ENCODE measurements at places on chromosomes 13 and 19. TPM values are rescaled to one million over a fixed set of nuclear protein-coding genes. Genes with fewer than 3 reads are reported as not detected.
A peak's percentile ranks its signal among the peaks of the same experiment; 100 is the strongest.

- no peak for DNase-seq
Observed at GRCh38 chr19:42306646-42307045, 4.2 kb upstream of the PAFAH1B3 start.

DNA sequence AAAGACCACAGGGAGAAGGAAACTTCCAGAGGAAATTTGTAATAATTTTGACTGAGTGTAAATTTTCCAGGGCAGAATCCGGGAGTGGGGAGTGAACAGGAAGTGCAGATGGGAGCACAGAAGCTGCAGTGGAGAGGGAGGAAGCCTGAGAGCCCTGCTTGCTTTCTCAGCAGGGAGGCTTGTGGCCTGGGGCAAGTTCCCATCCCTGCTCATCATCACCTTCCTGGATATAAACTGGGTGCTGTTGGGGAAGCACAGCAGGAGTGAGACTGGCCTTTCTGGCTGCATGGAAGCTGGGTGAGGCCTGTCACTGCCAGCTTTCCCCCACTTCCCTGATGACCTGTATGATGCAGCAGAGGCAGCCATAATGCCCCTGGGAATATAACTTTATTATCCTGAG is 532.9 kb downstream of the SLITRK6 start:
- no peak for DNase-seq

DNA sequence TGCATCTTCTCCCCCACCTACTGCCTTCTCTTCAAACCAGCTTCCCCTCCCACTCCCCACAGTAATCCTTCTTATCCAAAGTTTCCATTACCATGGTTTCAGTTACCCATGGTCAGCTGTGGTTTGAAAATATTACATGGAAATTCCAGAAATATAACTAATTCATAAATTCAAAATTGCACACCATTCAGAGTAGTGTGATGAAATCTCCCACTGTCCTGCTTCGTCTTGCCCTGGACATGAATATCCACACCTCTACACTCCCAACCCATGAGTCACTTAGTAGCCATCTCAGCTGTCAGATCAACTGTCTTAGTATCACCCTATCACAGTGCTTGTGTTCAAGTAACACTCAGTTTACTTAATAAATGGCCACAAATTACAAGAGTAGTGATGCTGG is 3.8 kb upstream of the KCTD12 start:
- no peak for DNase-seq

- DNase-seq = no peak
Observed at GRCh38 chr19:14528419-14529253, 758 bp upstream of the TECR start.

DNA sequence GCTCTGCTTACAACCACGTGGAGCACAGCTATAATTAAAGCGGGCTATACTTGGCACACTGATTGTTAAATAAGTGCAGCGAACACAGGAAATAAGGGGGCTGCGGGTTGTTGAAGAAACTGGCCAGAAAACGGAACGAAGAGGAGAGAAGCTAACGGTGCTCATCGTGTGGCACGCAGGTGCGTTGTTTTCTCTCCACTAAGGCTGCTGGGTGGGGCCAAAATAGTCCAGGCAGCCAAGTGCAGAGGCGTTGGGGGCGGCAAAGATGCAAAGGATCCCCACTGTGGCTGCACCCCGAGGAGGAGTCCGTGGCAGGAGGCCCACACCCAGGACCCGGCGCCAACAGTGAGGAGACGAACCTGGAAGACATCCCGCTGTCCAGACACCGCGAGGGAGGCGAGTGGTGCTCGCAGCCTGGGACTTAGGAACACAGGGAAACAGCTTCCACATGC is 8.1 kb upstream of the ARL11 start:
- no peak for DNase-seq

DNA sequence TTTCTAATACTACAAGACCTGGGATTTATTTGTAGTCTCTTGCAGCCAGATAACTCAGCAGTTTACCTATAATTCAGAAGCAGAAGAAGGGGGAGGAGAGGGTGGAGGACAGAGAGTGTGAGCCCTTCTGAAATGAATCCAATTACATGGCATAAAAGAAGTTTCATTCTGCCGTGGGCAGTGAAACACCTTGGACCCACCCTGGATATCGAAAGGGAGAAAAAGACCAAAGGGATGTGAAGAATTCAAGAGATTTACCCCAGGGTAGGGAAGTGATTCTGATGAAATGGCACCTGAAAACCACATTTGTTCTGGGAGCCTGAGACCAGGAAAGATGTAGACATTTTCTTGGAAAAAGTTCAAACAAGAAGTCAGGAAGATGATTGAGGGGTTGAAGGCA is 140.9 kb downstream of the NDFIP2 start:
- no peak for DNase-seq

GRCh38 chr13:75299246-75299645 is 182.7 kb downstream of the TBC1D4 start:
- no peak for DNase-seq

DNA sequence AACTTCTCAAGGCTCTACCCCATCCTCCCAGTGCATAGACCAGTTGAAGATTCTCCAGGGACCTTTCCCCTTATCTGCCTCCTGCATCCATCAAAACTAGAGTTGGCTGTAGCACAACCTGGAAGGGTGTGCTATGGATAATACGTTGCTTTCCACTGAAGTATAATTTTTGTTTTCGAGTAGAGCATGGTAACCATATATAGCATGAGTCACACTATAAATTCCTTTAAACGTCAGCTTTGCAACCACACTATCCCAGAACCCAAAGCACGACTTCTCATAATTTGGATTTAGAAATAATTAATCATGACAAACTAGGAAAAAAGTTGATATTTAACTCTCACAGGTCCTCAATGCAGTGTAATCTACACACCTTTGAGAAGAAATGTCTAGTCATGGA is 138.3 kb upstream of the NBEA start:
- no peak for DNase-seq

- DNase-seq = no peak
Observed at GRCh38 chr19:1222394-1222793, 15.4 kb downstream of the CBARP start.

- peak; percentile 39 for DNase-seq
Observed at GRCh38 chr19:18683109-18683957, at the start of gene CRTC1. TSS of gene CRTC1 (plus strand) at chr19:18683680. CDS start at chr19:18683703, 23 bp downstream.

ZBTB32 gene
- 36.4 TPM for polyA plus RNA-seq

DNA sequence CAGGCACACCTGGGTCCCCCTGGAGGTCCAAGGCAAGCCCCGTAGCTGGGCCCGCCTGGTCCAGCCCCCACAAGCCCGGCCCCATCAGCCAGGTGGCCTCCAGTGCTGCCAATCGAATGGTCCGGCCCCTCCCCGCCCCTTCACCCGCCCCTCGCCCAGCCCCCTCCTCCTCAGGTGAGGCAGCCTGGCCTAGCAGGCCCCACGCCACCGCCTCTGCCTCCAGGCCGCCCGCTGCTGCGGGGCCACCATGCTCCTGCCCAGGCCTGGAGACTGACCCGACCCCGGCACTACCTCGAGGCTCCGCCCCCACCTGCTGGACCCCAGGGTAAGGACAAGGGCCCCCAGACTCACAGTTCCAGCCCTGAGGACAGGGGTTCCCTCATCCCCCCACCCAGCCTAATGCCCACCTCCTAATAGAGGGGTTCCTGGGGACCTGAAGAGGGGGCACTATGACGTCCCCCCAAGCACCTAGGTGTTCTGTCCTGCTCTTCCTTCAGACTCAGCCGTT is at the start of gene HPN:
Gene HPN, plus strand, starts transcription at position 174 of the 508 bp plus-strand sequence. CDS start 786 bp downstream, outside the sequence.
- no peak for DNase-seq

GRCh38 chr13:105365831-105366230 is 1169.6 kb downstream of the EFNB2 start:
- DNase-seq = no peak

GRCh38 chr13:30837227-30838159 is 68.6 kb upstream of the MEDAG start:
- DNase-seq = no peak

DNA sequence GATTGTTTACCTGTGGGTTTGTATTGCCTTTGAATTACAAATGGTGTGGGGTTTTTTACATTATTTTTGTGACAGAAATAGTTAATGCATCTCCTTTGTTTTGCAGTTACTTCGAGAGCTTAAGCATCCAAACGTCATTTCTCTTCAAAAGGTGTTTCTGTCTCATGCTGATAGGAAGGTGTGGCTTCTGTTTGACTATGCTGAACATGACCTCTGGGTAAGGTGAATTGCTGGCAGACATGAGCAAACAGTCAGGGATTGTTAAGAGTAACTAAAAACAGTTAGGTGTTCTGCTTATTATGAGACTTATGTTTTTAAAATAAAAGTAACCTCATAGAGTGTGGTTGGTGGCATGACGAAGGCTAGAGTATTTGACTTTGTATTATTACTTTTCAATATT is 95.0 kb downstream of the CDK8 start:
- no peak for DNase-seq

GRCh38 chr19:1650650-1651567 is 1.5 kb downstream of the TCF3 start:
- peak; percentile 56 for DNase-seq

- DNase-seq = no peak
Observed at GRCh38 chr13:50798923-50799322, 44.6 kb downstream of the DLEU7 start.

GRCh38 chr13:37132211-37132610 is 26.7 kb upstream of the CSNK1A1L start:
- no peak for DNase-seq

F10 gene
- polyA plus RNA-seq = not detected

DNA sequence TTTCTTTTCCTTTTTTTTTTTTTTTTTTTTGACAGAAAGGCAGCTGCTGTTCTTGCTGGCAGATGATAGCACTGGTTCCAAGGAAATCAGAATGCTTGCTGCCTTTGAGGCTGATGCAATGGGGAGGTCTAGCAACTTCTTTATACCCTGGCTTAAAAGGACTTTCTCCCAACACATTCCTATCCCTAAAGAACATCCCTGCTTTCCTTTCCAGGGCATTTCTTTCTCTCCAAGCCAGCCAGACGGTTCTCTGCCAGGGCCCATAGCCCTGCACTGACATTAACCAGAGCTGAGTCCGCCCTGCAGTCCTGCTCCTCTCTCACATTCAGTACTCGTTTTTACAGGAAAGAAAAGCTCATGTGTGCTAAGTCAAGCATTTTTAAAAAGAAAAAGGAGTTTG is 133.9 kb upstream of the WASF3 start:
- no peak for DNase-seq

GRCh38 chr19:16366433-16367260 is 42.0 kb downstream of the KLF2 start:
- DNase-seq = peak; percentile 69

PGLYRP1 gene
- polyA plus RNA-seq = not detected

ANGPTL4 gene
- not detected for polyA plus RNA-seq

VSTM2B gene
- polyA plus RNA-seq = not detected

- no peak for DNase-seq
Observed at GRCh38 chr13:28564030-28564429, 69.1 kb upstream of the FLT1 start.

DNA sequence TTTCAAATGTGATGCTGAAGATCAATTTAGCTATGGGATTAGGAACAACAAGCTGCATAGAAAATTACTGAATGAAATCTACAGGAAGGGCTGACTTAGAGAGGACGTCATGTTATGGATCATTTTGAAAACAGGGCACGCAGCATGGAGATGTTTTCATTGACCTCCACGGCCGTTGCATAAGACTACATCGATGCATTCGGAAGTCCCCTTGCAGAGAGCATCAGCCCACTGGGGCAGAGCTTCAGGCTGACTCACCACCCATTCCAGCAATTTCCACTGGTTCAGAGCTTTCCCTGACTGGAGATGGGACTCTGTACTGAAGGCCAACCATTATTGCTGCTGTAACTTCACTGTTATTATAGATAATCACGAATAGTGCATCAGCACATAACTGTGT is 305.3 kb downstream of the IRS2 start:
- no peak for DNase-seq

DNA sequence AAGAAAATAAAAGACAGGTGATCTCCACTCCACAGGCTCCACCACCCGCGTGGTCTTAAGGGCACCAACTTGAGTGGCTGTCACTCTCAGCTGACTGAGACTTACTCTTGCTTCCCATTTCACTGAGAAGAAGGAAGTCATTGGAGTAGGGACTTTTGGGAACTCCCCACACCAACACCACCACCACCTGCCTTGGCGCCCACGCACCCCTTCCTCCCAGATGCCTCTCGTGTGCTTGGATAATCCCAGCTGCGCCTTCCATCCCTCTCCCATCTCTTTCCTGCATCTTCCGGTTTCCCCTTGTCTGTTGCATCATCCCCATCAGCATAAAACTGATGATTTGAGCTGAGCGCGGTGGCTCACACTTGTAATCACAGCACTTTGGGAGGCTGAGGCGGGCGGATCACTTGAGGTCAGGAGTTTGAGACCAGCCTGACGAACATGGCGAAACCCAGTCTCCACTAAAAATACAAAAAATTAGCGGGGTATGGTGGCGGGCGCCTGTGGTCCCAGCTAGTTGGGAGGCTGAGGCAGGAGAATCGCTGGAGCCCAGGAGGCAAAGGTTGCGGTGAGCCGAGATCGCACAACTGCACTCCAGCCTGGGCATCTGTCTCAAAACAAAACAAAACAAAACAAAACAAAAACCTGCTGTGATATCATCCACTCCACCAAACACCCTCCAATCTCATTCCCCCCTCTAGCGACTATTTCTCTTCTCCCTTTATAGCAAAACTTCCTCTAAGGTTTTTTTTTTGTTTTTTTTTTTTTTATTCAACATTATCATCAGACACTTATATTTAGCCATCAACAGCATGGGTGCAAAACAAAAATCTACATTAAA is 25.5 kb downstream of the AP2S1 start:
- DNase-seq = no peak

DNA sequence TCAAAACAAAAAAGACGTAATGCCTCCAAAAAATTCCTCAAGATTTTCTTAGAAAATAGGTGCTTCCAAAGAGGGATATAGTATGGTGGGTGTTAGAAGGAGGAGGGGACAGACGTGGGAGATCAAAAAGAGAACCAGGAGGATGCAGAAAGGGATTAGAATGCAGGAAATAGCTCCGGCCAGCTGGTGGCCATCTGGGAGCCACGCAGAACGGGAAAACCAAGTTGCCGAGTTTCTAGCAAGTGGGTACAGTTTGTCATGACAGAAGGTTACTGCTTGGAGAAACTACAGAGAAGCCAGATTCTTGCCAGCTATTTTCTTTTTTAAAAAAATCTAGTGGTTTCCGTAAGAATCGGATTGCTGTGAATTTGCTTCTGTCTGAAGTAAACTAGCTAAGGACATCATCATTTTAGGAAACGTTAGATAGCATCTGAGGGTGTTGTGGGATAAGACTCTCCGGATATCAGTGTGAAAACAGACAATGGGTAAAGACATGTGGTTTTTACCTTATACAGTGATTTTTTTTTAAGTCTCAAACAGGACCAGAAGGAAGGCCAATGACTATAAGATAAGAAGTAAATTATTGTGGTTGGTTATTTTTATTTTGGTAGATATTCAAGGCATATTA is 104.9 kb downstream of the HSPH1 start:
- no peak for DNase-seq

- no peak for DNase-seq
Observed at GRCh38 chr19:29323021-29323430, 110.1 kb upstream of the UQCRFS1 start.

All from GM12878 (cell line).